ENCODE measurements at places on chromosomes 2 and 18.

DNA sequence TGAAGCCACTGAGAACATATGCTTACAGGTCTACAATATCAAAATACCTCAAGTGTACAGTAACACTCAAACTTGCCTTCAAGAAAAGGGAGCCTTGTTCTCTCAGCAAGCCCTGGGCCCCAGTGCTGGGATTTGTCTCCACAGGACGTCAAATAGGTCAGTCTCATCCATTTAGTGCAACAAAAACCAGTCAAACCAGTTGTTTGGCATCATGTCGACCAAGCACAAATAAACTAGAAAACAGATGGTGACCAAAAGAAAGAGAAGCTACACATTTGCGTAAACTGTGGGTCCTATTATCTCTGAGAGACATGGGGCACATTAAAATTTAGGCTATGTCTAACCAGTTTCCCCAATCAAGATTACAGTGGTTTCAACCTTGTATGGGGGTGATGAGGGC, 182.6 kb upstream of the PKDCC start:
- DNase-seq, result no peak

GRCh38 chr2:37625156-37625555, 46.3 kb downstream of the CDC42EP3 start:
- no peak for DNase-seq

DNA sequence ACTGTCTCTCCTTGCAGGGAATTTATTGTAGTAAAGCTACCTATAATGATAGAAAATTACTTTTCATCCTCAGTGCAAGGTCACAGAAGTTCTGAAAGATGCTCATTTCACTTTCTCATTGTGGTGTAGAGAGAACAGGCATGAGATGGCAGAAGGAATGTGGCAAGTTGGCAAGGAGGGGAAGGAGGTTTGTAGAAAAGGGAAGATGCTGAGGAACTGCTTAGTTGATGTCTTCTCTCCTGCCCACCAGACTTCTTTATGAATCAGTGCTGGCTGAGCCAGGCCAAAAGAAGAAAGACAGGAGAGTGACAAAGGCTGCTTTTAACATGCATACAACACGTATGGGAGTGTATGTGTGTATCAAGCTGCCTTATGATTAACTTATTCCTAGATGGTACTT, 164.4 kb downstream of the PRPF40A start:
- no peak for DNase-seq

DNA sequence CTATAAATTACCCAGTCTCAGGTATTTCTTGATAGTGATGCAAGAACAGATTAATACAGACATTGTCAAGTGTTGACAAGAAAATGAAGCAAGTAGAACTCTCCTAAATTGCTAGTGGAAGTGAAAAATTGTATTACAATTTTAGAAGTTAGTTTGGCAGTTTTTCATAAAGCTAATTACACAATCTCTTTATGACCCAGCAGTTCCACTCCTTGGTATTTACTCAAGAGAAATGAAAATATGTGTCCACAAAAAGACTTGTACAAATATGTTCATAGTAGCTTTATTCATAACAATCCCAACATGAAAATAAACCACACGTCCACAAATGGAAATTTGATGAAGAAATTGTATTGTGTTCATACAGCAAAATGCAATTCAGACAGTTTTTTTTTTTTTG, 49.4 kb downstream of the PDE1A start:
- DNase-seq, result no peak

- DNase-seq, result no peak
These were observed 46.4 kb downstream of the SLC25A12 start for GRCh38 chr2:171847627-171848026.

DNA sequence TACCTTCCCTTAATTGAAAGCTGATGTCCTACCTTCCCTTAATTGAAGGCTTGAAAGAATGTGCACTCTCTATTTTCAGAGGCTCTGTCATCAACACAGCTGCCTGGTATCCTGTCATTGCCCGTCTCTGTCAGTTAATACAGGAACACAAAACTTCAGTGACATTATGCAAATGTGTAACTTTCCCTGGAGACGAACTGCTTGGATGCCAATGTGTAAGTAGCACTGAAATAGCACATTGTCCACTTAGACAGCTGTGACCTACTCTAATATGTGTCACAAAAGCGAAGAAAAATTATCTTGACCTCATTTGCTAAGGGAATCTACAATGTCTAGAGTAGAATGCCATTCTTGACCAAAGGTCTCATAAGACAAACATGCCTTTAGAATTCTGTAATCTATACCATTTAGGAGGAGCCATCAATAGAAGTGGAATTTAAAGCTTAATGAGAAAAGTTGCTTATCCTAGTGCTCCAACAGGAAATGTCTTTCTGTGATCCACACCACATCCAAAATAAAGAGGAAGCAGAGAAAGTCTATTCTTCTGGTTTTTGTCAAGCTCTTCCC, 138.1 kb downstream of the BARD1 start:
- no peak for DNase-seq

DNA sequence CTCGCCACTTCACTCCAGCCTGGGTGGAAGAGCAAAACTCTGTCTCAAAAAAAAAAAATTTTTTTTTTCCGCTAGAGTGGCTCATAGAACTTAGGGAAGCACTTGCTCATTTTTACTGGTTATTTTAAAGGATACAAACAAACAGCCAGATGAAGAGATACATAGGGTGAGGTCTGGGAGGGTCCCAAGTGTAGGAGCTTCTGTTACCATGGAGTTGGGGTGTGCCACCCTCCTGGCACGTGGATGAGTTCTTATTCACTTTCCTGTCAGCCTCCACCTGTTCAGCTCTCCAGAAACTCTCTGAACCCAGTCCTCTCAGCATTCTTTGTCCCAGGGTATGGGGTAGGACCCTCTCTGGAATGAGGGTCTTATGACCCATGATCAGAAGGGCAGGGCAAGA, 4.9 kb upstream of the MAT2A start:
- no peak for DNase-seq

- DNase-seq, result no peak
These were observed 120.1 kb downstream of the IRS1 start for GRCh38 chr2:226679389-226680065.

GRCh38 chr2:27652790-27653189, 10.6 kb downstream of the SUPT7L start:
- no peak for DNase-seq

- no peak for DNase-seq
These were observed 59.8 kb upstream of the SLC8A1 start for GRCh38 chr2:40511661-40512213.

DNA sequence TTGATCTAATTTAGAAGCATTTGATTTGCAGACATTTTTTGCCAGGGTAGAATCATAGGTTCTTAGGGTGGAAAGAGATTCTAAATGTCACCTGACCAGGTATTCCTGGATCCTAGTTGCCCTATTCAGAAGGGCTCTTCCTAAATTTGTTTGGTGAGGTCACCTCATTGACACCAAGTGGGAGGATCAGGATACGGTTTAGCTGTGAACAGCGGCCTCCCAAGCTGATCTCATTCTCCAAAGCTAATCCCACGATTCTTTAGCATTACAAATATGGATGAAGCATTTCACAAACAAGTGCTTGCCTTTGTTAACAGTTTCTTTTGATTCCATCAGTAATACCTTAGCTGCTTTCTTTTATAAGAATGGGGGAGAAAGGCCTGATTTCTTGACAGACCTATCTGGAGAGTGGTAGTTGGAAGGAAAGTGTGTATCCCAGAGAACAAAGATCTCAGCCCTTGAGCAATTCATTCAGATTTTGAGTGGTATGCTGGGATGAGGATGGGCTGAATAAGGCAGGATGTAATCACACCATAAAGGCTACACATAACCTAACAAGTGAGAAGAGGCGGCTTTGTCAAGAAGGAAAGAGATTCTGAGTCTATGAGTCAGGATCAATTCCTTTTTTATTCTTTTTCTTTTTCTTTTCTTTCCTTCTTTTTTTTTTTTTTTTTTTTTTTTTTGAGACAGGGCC, 16.6 kb downstream of the KCTD1 start:
- DNase-seq, result no peak

- DNase-seq, result no peak
These were observed 1.1 kb upstream of the PREB start for GRCh38 chr2:27135478-27135955.

- no peak for DNase-seq
These were observed 90.2 kb downstream of the EHD3 start for GRCh38 chr2:31324016-31324633.

GRCh38 chr2:118848381-118849225, 1.2 kb upstream of the EN1 start:
- no peak for DNase-seq

- no peak for DNase-seq
These were observed 654 bp downstream of the COMMD1 start for GRCh38 chr2:61906186-61906470.

GRCh38 chr18:62751341-62751821, 36.0 kb downstream of the PHLPP1 start:
- peak; percentile 79 for DNase-seq

DNA sequence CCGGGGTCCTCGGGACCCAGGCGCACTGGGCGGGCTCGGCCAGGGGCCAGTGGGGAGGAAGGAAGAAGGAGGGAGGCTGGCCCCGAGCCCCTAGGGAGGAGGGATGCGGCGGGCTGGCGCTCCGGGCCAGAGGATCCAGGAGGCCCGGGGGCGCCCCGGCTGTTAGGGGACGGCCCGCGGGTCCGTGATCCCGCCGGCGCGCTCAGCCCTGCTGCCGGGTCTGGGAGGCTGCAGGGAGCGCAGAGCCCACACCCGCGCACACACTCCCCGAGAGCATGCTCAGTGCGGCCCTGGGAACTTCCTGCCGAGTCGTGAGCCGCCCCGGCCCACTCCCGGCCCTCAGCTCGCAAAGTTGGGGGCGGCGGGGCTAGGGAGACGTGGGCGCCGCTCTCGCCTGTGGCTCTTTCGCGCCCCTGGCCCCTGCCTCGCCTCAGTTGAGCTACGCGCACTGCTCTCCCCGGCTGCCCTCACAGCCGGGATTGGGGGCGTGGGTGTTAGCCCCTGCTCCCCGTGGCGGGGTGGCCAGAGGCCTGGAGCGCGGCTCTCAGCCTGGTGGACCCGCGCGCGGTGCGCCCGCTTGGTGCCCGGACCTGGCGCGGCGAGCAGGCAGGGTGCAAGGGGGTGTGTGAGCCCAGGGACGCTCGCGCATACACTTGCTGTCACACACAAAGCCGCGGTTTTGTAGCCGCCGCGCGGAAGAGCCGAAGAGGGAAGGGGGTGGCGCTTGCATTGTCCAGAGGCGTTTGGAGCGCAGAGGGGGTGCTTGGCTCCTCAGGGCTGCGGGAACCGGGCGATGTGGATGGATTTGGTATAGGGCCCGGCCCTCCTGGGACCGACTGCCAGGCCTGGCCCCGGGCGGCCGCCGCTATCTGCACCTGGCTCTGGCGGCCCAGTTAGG, 132.9 kb upstream of the MGAT5 start:
- DNase-seq, result peak; percentile 68

GRCh38 chr18:59509481-59510442, 150.7 kb upstream of the LMAN1 start:
- no peak for DNase-seq

- DNase-seq, result no peak
These were observed 543.6 kb downstream of the PLCL1 start for GRCh38 chr2:198347946-198348345.

GRCh38 chr2:99868260-99868659, 274.1 kb downstream of the AFF3 start:
- no peak for DNase-seq

- DNase-seq, result no peak
These were observed 18.6 kb downstream of the FOSL2 start for GRCh38 chr2:28411166-28411755.

DNA sequence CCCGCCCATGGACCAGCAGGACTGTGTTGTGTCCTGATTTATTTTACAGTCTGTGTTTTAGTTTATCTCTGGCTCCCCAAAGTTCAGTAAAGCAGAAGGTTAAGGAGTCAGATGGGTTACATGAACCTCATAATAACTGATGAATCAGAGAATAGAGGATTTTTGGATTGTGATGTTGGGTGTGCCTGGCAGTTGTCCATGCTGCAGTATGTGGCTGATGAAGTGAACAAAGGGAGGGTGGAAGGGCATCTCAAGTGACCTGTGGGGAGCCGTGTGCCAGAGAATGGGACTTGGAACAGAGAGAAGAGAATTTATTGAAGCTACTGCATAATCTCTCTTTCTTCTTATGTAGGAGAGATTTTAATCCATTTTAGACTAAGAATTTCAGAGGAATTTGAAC, 145.5 kb downstream of the MAP4K4 start:
- DNase-seq, result no peak

- no peak for DNase-seq
These were observed 541.1 kb downstream of the SATB2 start for GRCh38 chr2:198916548-198917080.

DNA sequence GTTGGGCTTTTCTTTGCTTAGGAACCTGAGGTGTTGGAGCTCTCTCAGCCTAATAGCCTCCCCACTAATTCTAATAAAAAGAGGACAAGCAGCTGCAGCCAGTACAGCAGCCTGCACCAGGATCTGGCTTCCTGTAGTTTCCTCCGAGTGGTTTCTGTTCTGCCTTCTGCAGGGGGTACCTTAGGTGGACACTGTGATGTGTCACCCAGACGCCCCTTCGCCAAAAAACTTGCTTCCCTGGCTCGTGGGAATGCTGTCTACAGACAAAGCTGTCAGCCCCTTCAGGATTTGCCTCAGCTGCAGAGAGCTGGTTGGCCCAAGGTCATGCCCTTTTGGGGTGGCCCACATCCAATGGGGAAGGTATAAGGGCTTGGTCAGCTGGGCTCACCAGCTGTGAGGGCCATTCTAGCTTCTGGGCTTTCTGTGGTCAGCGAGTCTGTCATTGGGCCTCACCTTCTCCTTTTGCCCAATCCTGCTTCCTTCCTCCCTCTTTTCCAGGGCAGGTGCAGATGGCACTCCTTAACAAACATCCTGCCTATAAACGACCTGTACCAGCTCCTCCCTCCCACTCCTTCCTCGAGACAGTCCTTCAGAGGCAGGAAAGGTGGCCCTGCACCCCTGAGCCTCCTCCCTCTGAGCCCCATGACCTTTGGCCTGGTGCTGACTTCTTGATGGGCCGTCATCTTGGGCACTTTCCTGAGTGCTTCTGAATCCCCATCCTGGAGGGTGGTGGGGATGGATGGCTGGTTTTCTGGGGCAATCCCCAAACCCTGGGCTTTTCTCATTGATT, 44.0 kb upstream of the ROCK2 start:
- DNase-seq, result no peak

- DNase-seq, result no peak
These were observed 571.9 kb downstream of the CPS1 start for GRCh38 chr2:211128287-211128686.

DNA sequence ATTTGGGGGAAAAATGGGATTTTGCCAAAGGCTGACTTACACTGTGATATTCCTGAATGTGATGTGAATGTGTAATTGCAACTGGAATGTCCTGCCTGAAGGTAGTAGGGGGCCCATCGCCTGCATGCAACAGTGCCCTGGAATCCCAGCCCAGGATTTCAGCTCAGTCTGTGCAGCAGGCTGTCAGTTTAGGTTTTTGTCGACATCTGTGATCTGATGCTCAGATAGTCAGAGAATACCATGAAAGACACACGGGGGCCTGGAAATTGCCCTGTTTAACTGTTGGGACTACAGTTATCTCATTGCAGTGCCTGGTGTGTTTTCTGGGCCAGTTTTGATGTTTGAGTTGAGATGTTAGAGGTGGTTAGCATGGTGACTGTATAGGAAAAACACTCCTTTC, 84.5 kb upstream of the HK2 start:
- no peak for DNase-seq

- DNase-seq, result no peak
These were observed 789.4 kb downstream of the LRP1B start for GRCh38 chr2:141341444-141341843.

GRCh38 chr2:190277234-190278112, 42.2 kb downstream of the HIBCH start:
- DNase-seq, result peak; percentile 14

Measured in putamen (tissue), 1 donor.